ENCODE measurements at places on chromosomes 5 and 9.

DNA sequence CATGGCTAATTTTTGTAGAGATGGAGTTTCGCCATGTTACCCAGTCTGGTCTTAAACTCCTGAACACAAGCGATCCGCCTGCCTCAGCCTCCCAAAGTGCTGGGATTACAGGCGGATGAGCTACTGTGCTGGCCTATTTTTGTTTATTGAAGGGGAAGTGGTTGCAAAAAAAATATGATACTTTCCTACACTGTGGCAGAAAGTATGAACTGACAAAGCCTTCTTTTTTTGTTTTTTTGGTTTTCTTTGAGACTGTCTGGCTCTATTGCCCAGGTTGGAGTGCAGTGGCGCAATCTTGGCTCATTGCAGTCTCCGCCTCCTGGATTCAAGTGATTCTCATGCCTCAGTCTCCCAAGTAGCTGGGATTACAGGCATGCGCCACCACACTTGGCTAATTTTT lies 50.9 kb downstream of the OSTF1 start:
- DNase-seq = no peak

- DNase-seq = no peak
Measured at GRCh38 chr5:1386274-1386717, 41.4 kb upstream of the CLPTM1L start.

DNA sequence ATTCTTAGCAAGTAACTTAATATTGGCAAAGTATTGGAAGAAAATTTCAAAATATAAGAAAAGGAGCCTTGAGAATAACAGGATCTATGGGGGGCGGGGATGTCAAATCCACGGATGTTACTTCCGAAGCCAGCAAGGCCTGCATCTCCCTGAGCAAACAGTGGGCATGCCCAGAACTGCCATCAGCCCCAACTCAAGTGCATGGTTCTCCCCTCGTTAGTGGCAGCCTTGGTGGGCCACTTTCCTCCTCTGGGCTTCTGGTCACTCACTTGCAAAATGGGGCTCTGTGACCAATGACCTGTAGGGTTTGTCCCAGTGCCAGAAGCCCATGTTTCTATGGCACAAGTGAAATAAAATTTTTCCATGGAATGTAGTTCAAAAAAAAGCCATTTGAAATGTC lies 27.2 kb upstream of the MED10 start:
- DNase-seq = no peak

DNA sequence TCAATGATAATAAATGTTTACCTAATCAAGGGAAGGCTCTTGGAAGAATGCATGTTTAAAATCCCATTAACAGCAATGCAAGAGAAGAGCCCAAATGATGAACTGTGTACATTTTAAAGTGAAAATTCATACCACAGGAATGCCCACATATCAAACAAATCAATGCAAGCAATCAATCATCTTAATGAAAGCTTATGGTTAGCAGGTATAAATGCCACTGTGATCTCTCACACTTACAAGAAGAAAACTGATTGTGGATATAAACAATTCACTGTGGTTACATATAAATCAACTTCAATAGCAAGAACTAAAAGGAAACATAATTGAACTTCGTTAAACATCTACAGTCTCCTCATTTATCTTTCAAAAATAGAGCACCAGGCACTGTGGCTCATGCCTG lies 161.0 kb upstream of the RORB start:
- no peak for DNase-seq

GRCh38 chr5:52693280-52693679 lies 94.4 kb upstream of the ITGA1 start:
- DNase-seq = peak; percentile 55

- DNase-seq = no peak
Measured at GRCh38 chr9:68871236-68871635, 142.7 kb downstream of the PRKACG start.

DNA sequence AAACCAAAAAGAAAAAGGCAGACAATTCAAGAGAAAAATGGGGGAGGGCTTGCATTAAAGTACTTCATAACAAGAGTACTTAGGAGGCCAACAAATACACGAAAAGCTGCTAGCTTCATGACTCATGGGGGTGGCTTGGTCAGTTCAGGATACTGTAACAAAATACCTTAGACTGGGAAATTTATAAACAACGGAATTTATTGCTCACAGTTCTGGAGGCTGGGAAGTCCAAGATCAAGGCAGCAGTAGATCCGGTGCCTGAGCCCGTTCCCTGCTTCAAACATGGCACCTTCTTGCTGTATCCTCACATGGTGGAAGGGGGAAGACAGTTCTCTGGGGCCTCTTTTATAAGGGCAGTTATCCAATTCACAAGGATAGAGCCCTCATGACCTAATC lies 111.4 kb downstream of the C9orf50 start:
- DNase-seq = peak; percentile 63

GRCh38 chr9:89885156-89885555 lies 280.3 kb downstream of the GADD45G start:
- no peak for DNase-seq

GRCh38 chr5:113162770-113163169 lies 186.2 kb downstream of the DCP2 start:
- DNase-seq = peak; percentile 92

GRCh38 chr9:123753016-123753415 lies 176.9 kb downstream of the DENND1A start:
- DNase-seq = no peak

DNA sequence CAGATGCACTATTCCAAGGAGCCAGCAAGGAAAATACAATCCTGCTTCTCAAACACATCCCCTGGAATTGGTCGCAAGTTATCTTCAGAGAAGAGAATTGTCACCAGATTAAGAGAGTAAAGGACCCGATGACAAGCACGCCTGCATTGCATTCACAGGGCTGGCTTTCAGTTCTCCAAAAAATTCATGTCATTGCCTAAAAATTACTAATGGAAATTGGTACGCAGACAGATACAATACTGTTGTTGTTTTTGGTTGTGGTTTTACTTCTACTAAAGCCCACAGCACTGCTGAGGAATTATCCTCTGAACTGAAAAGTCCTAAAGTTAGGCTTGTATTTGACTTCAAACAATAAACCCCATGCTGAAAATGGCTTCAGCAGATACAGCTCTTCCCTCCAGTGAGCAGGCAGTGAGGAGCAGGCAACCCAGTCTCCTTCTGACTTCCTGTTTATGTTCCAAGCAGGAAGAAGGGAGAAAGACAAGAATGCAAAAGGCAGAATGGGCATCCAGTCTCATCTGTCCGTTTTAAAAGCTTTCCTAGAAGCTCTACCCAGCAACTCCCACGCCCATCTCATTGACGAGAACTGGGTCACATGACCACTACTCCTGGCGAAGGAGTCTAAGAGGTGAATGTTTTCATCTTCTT lies 80.6 kb upstream of the ZNF366 start:
- no peak for DNase-seq

- no peak for DNase-seq
Measured at GRCh38 chr5:44495280-44495679, 106.1 kb upstream of the FGF10 start.

- no peak for DNase-seq
Measured at GRCh38 chr5:129902816-129903215, 1.4 kb upstream of the CHSY3 start.

DNA sequence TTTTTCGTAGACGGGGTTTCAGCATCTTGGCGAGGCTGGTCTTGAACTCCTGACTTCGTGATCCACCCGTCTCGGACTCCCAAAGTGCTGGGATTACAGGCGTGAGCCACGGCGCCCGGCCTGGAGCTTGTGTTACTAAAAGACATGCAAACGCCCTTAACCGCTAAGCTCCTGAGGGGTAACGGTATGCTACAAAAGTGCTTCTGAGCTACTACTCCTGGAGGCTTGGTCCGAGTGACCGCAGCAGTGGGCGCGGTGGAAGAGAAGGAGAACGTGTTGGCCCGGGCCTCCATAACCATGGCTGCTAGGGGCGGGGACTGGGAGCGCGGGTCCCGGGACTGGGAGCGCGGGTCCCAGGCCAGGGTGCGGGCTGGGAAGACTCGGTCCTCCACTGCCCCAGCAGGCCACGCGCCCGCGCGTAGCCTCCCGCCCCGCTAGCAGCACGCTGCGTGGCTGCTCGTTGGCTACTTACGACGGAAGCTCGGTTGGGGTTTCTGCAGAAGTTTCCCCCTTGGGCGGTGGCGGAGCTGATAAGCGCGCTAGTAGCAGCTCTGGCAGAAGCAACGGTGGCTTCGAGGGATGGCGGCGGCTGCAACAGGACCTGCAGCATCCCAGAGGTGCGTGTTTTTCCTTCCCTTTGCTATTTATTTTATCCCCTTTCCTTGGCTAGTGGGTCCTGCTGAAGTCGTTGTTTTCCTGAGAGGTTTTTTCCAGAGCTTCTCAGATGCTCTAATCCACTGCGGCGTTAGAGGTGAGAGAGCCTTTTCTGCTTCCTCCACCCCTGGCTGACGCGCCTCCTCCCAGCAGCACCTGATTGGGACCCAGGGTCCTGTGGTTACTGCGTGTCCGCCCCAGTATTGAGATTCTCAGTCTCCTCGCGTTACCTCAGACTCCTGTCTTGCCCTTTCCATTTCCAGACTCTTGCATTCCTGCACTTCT lies 69.2 kb upstream of the CCDC180 start:
- DNase-seq = peak; percentile 84

DNA sequence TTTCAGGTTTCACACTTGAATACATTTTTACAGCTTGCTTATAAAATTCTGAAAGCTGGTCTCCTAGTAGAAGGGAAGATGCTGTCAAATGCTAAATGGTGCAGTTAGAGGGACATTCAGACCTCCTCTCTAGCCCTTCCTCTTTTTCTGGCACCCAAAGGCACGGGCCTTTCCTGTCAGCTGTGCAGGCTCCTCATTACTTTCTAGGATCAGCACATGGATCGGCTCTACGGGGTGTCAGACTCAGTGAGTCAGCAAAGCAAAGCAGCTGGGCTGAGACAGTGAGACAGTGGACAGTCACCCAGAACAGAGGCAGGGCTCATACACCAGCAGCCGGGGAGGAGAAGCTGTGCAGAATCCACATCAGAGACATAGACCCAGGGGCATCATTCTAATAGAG lies 80.0 kb upstream of the TNC start:
- DNase-seq = peak; percentile 43
